ENCODE measurements at places on chromosomes 6 and 20.

DNA sequence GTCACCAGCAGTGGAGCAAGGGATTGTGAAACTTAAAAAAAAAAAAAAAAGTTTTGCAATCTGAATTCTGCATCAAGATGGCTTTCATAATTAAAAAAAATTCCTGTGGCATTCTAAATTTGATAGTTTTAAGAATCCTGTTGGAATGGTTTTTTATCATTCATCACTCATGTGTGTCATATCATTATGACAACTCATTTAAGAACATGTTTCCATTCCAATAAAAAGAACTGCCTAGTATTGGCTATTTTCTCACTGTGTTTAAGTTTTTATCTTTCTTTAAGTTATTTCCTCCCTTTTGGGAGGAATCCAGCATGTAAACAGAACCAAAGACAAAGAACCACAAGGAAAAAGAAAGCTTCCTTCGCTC is 26.2 kb upstream of the RHAG start:
- no peak for DNase-seq

- no peak for DNase-seq
Measured at GRCh38 chr6:168826726-168827585, 386.0 kb downstream of the SMOC2 start.

DNA sequence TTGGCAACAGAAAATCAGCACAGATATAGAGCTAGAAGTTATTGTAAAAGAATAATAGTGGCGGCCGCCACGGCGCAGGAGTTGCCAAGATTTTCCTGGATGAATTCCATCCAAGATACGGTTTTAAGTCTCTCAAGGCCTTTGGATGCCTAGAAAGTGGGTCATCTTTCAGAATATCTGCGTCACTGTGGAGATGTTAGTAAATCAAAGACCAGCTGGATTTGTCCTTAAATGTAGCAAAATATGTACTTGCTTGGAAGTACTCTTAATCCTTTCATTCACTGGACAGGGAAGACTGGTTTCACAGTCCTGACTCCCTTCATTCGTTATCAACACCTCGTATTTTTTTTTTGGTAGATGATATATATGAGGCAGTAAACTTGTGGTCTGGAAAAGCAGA is 83.0 kb downstream of the SLC22A3 start:
- no peak for DNase-seq

GRCh38 chr6:70312165-70312745 is 9.4 kb upstream of the COL9A1 start:
- no peak for DNase-seq

- peak; percentile 59 for DNase-seq
Measured at GRCh38 chr20:37392441-37393195, 46.7 kb downstream of the SRC start.

GRCh38 chr6:147058786-147059385 is 145.3 kb upstream of the STXBP5 start:
- DNase-seq: no peak

- DNase-seq: no peak
Measured at GRCh38 chr6:53312355-53312754, 36.4 kb downstream of the ELOVL5 start.

- DNase-seq: no peak
Measured at GRCh38 chr6:44735630-44735963, 348.1 kb downstream of the CDC5L start.

- DNase-seq: no peak
Measured at GRCh38 chr6:142913036-142913510, 31.9 kb downstream of the HIVEP2 start.

DNA sequence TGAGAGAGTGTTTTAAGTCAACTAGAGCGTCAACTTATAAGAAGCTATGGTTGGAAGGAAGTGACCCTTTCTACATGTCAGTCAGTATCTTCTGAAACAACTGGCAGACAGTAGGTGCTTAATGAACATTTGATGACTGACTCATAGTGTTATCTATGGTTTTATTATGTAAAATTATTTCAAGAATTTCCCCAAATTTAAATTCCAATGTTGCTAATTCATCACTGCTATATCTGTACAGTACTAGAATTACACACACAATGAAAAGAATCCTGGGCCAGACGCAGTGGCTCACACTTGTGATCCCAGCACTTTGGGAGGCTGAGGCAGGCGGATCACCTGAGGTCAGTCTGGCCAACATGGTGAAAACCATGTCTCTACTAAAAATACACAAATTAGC is 721.4 kb upstream of the FLRT3 start:
- DNase-seq: no peak

GRCh38 chr6:6970851-6971250 is 136.9 kb upstream of the RREB1 start:
- DNase-seq: no peak

DNA sequence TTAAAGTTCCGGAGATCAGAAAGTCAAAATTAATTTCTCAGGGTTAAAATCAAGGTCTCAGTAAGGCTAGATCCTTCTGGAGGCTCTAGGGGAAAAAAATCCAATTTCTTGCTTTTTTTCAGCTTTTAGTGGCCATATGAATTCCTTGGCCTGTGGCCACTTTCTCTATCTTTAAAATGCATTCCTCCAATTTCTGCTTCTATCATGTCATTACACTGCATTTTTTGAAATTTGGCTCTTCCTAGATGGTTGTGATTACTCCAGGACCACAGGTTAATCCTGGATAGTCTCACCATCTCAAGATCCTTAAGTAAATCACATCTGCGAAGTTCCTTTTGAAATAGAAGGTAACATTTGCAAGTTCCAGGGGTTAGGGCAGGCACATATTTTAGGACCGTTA is 1294.9 kb upstream of the CITED2 start:
- DNase-seq: no peak

GRCh38 chr6:112409311-112409710 is 62.2 kb downstream of the RFPL4B start:
- DNase-seq: no peak

DNA sequence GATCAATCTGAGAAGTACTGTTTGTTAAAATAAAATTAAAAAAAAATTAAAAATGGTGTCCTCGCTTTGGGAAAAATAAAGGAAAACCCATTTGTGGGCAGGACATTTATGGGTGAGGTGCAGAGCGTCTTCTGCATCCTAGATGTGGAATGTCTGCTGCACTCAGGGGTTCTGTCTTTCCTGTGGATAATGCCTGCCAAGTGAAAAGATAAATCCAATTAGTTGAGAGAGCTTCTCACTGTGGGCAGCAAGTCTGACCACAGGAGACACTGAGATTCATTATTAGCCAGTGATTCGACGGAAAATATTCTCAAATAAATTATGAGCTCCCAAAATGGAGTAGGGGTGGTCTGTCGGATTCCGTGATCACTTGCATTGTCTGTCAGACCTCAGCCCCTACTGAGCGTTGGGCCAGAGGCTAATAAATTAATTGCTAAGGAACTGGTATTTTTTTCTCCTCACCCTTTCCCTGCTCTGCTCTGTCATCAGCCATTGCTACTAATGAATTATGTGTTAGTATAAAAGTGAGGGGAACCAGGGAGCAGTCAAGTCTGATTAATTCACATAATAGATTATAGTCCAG is 10.0 kb downstream of the GMPR start:
- DNase-seq: no peak

- DNase-seq: peak; percentile 12
Measured at GRCh38 chr6:149608381-149608982, 40.0 kb downstream of the KATNA1 start.

GRCh38 chr6:52531834-52532233 is 45.0 kb downstream of the TRAM2 start:
- no peak for DNase-seq

GRCh38 chr6:124719913-124720312 is 242.3 kb upstream of the RNF217 start:
- no peak for DNase-seq

DNA sequence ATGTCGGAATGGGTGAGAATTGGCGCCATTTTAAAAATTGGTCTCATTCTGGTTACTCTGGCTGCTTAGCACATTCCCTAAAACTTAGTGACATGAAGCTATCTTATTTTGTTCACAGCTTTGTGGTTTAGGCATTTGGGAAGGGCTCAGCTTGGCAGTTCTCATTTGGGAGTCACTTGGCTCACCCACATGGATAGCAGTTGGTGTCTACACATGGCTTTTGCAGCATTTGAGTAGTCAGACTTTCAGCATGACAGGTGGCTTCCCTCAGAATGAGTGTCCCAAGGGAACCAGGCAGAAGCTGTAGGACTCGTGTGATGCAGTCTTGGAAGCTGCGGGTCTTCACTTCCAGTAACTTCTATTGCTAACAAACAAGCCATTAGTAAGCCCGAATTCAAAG is 64.6 kb downstream of the UST start:
- DNase-seq: no peak

DNA sequence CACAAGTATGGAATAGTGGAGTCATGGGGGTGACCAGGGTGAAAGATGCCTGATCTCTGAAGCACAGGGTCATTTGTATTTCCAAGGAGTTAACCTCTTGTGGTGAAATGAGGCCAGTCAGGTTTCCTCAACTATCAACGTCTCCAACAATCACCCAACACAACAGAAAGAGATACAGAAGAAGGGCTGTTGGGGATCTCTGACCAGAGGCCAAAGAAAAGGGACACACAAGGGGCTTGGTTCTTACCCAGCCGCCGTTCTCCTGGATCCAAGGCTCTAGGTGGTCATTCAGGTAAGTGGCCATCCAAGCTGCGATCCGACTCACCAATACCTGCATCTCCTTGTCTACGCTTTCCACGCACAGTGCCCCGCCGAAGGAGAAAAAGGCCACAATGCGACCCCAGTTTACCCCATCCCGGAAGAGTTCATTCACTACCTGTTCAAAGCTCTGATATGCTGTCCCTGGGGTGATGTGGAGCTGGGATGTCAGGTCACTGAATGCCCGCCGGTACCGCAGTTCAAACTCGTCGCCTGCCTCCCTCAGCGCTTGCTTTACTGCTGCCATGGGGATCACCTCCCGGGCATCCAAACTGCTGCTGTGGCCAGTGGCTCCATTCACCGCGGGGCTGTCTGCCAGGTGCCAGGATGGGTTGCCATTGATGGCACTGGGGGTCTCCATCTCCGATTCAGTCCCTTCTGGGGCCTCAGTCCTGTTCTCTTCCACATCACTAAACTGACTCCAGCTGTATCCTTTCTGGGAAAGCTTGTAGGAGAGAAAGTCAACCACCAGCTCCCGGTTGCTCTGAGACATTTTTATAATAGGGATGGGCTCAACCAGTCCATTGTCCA is 1.0 kb downstream of the BCL2L1 start:
- no peak for DNase-seq

GRCh38 chr6:37966801-37967200 is 147.3 kb downstream of the ZFAND3 start:
- no peak for DNase-seq

DNA sequence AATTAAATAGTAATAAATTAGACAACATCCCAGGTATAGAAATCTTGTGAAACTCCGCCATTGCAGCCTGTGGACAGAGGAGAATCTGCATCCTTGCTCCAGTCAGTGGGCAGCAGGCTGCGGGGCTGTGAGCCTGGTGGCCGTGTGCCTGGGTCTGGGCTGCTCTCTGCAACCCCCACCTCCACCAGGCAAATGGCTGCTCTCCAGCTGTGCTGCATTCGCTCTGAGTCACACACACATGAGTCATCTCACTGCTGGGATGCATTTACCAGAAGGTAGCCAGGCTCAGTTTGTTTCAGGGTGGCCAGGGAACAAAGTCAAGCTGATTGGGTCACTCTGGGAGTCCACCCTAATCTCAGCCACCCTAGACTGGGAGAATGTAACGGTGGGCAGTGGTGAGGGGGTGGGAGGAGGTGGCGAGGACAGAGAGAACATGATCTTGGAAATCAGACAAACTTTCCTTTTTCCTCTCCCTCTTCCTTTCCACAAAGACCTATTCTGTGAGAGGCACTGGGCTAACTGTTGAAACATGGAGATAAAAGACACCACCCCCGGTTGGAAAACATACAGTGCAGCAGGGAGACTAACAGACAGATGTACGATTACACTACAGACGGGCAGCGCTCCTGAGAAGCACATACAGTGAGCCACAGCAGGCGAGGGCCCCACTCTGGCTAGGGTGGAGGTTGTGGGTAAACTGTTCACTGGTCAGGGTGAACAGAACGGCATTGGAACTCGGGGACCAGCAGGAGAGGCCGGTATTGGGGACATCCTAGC is 59.2 kb downstream of the TRAM2 start:
- peak; percentile 47 for DNase-seq

DNA sequence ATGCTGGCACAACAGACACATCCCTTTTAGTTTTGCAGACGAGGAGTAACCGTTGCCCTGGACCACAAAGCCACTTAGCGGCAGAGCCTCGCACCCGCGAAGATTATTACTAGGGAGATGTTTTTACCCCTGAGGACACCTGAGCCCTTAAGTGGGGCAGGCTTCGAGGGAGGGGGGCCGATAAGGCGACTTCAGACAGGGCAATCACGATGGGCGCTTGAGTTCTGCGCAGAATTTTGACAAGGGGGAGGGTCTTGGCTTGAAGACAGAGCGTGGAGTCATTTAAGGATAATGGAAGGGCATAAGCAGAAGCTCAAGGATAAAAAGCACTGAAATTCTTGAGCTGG is 650 bp upstream of the TTK start:
- DNase-seq: no peak

- no peak for DNase-seq
Measured at GRCh38 chr6:168632694-168633093, 191.7 kb downstream of the SMOC2 start.

DNA sequence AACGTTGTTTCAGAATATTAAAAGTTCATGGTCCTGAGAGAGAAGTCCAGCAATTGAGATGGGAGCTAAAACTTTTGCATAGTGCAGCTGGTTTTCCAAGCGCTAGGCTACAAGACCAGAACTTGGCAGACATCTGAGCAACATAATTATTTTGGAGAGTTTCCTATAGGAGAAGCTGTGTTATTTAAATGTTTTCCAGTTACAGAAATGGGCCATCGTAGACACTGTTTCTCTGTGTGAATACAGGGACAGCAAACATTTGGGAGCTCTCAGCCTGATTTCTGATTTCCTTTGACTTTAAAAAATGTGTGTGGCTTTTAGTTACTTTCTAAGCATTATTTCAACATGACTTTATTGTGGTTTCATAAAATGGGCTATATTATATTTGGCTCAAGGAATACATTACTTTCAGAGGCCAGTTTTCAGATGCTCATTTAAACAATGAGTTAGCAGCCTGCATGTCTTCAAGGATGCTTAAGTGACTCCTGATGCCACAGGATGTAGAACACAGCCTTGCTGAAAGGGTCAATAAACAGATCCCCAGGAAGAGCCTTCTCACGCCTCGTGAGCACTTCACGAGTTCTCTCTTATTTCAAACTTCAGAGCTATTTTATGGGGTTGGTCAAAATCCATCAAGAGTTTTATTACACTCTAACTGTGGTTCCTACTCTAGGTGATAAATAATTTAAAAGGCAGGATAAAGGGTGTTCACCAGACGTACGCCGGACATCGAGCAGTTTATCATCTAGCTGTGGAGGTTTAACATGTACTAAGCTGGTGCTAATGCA is 193.8 kb downstream of the SMOC2 start:
- no peak for DNase-seq

DNA sequence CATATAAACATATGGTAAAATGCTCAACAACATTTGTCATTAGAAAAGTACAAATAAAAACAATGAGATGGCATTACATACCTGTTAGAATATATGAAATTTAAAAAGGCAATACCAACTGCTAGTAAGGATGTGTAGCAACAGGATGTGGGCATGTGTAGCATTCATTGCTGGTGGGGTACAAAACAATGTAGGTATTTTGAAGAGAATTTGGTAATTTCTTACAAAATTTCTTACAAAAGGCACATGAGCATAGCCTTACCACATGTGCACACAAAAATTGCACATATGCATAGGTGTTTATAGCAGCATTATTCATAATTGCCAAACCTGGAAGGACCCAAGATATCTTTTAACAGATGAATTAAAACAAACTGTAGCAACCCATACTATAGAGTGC is 1355.1 kb upstream of the CITED2 start:
- no peak for DNase-seq

GRCh38 chr6:157879873-157880254 is 56.8 kb downstream of the SNX9 start:
- no peak for DNase-seq
